ENCODE measurements at places on chromosomes 7 and 10.
A peak's percentile ranks its signal among the peaks of the same experiment; 100 is the strongest.

GRCh38 chr7:138608275-138608674 is 92.9 kb downstream of the SVOPL start:
- peak; percentile 55 for DNase-seq

GRCh38 chr10:90306187-90306586 is 551.7 kb downstream of the HTR7 start:
- DNase-seq = no peak

DNA sequence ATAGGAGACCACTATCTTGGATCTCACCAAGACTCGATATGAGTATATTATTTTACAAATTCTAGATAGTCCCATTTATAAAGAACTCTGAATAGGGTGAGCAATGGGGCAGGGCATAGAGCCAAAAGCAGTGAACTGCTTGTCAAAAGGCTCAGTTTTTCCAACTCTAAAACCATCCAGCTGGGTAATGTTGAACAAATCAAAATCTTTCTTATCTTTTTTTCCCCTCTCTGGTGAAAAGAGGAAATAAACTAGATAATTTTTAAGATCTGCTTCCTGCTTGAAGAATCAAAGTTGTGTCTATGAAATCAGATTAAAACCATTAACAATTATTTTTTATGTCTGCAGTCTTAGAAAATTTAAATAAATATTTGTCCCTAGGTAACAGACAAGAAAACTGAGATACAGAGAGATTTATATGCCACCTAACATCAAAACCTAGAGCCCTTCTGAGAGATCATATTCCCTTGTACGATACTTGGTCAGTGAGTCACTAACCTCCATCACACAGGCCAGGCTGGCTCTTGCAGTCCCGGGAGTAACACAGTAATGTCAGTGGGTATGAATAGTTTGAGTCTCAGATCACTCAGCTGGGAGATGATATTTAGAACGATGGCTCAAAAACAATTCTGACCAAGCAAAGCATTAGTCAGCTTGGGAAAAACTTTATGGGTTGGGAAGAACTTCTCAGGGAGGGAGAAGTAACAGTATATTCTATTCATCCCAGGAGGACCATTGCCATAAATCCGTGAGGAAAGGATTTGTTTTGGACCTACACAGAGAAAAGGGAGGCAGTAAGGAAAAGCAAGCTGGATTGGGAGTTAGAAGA is 178.8 kb downstream of the REEP3 start:
- peak; percentile 62 for DNase-seq

DNA sequence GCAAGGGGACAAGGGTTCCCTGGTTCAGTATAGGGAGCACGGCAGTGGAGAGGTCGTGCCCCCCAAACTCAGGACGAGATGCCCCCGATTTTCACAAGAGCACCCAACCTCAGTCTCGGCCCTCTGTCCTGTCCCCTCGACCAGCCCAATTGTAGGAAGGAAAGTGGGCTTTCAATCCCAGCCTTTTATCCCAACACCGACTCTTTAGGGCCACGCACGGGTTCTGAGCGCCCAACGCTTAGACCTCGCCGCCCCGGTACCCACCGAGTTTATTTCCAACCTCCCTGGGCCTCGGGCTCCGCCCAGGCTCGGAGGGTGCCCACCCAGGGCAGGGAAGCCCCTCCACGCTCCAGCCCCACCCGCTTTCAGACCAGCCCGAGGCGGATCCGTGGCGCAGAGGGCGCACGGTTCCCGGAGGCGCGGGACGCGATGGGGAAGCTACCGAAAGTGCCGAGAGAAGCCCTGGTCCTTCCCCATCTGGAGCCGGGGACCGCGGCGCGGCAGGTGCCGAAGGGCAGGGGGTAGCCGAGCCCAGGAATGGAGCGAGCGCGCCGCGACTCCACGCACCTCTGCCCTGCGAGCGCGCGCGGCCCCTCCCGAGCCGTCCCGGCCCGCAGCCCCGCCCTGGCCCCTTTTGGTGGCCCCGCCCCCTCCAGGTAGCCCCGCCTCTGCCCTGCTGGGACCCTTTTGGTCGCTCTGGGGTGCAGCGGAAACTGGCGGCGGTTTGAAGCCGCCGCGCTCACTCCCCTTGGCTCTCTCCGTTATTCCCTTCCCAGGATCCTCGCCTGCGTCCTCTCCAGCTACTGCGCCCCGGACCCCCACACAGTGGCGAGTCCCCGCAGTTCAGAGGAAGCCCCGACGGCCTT is 20.4 kb downstream of the GRID2IP start:
- peak; percentile 68 for DNase-seq

DNA sequence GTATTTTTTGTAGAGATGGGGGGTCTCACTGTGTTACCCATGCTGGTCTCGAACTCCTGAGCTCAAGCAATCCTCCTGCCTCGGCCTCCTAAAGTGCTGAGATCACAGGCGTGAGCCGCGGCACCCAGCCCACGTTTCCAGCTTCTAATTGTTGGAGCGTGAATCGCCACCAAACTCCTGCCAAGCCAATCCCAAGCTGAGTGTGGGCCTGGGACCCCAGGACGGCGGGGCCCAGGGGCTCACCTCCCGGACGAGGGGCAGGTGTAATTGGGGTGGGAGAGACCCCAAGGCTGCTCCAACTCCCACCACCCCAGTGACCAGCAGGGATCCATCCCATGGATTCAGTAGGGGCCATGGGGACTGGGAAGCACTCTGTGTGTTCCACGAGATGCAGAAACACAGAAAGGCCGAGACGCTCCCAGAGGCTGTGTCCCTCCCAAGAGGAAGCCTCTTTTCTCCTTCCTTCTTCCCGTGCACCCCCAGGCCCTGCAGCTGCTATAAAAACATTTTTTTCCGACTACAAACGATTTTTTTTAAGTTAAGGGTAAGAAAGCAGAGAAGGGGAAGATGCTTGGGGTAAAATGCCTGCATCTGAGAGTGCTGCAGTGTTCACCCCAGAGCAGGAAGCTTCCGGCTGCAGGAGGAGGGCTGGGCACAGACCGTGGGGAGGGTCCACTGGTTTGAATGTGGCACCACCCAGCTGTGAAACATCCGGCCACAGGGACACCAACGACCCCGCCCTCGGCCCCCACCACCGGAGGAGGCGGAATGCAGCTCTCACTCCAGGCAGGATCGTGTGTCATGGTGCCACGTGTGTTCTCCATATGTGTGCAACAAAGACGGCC is 76.5 kb downstream of the MICALL2 start:
- DNase-seq = no peak

GRCh38 chr7:42964849-42965805 is 33.0 kb downstream of the MRPL32 start:
- DNase-seq = no peak

GRCh38 chr7:73358590-73359275 is 30.8 kb downstream of the FKBP6 start:
- DNase-seq = no peak

- DNase-seq = no peak
These were observed 6.8 kb upstream of the TBRG4 start for GRCh38 chr7:45118292-45118691.

GRCh38 chr10:43260911-43261577 is 5.8 kb downstream of the RASGEF1A start:
- DNase-seq = no peak

GRCh38 chr7:134856091-134856490 is 76.7 kb downstream of the CALD1 start:
- no peak for DNase-seq

- no peak for DNase-seq
These were observed 127.9 kb upstream of the AKR1E2 start for GRCh38 chr10:4698075-4698474.

- DNase-seq = no peak
These were observed 49.4 kb downstream of the BUB3 start for GRCh38 chr10:123203393-123204126.

GRCh38 chr7:121544726-121545125 is 148.6 kb upstream of the FAM3C start:
- peak; percentile 32 for DNase-seq

- no peak for DNase-seq
These were observed 32.9 kb upstream of the CXCL12 start for GRCh38 chr10:44417761-44418160.

- no peak for DNase-seq
These were observed 285.9 kb upstream of the SMIM30 start for GRCh38 chr7:113404245-113404644.

GRCh38 chr10:10794791-10795191 is 222.9 kb upstream of the CELF2 start:
- no peak for DNase-seq

DNA sequence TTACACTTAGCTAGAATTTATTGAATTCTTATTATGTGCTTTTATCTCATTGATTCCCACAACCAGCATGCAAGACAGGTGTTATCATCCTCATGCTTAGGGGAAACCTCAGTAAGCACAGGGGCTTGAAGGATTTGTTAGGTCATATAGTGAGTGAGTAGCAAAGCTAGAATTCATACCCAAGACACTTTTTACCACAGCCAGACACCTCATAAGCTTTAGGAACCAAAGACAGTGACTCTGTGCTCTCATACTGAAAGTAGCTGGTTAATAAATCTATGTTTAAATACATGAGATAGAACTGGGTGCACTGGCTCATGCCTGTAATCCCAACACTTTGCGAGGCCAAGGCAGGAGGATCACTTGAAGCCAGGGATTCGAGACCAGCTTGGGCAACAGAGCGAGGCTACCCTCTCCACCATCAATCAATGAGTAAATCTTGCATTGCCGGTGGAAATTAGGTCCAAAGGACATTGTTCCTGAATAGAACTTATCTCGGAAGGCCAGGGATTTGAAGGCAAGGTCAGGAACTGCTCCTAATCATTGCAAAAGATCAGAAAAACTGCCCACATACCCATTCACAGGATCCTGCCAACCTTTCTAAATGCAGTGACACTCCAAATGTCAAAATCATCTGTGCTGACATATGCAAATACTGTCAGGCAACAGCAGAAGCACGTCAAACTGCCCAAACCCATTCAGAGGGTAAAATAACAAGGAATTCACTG is 523.5 kb downstream of the PARD3 start:
- no peak for DNase-seq

DNA sequence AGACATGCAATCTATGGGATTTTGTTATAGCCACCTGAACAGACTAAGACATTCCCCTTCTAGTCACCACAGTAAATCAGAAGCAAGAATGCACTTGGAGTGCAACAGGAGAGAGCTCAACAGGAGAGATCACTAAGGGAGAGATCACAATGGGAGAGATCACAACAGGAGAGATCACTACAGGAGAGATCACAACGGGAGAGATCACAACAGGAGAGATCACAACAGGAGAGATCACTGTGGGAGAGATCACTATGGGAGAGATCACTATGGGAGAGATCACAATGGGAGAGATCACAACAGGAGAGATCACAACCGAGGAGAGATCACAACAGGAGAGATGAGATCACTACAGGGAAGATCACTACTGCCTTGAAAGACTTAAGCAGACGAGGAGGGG is 238.5 kb upstream of the PITRM1 start:
- no peak for DNase-seq

- no peak for DNase-seq
These were observed 21.4 kb downstream of the ACTR3B start for GRCh38 chr7:152780935-152781334.

DNA sequence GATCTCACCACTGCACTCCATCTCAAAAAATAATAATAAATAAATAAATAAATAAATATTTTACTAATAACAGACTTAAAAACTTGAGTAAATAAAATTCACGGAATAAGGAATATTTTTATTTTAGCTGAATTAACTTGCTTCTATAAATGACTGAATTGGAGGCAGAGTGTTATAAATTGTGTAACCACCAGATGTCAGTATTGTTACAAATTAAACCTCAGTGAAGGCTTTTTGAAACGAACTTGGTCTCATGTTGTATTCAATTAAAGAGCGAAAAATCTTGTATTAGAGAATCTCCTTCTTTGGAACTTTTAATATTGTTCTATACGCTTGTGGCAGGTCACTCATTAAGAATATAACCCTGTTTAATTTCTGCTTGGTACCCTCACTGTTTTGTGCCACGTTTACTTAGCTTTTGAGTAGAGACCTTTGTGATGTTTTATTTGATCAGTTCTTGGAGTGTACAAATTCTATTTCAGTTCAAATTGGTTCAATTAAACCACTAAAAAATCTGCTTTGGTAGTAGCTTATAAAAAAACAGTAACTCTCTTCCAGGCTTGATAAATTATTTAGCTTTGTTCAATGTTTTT is 45.6 kb upstream of the SCIN start:
- DNase-seq = no peak

GRCh38 chr10:115665549-115665948 is 572.4 kb downstream of the ATRNL1 start:
- no peak for DNase-seq

DNA sequence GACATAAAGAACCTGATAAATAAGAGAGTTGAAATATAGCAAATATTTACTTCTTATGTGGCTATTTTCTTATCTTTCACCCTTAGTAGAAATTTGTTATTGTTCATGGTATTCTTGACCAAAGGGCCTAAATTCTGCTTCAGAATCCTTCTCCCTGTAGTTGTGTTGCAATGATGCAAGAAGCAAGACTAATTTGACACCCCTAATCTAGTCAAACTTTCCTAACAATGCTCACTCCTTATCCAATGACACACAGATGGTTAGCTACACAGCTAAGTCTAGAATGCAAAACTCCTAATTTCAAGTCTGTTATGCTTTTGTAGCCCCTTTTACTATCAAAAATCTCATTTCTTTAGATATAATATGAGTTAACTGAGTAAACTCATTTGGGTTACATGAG is 56.1 kb downstream of the TWIST1 start:
- no peak for DNase-seq

DNA sequence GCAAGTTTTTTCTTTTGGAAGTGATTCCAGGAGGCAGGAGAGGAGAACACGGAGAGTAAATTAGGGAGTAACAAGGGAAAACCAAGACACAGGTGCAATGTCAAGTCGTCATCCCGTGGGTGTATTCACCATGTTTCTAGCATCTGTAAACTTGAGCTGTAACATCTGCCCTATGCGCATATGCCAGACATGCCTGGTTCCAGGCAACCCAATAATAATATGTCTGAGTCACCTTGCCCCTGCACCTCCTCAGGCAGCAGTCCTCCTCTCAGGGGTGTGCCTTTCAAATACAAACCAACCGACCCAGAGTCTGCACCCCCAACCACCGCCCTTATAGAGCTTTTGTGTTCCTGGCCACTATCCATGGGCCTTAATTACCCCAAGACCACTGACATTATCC is 107.0 kb upstream of the PDE1C start:
- no peak for DNase-seq
